ENCODE measurements at places on chromosomes 12 and 14.

GRCh38 chr14:36517242-36518030 lies 2.6 kb downstream of the NKX2-1 start:
- peak; percentile 20 for DNase-seq

- DNase-seq: no peak
Measured at GRCh38 chr12:14621826-14622225, 54.1 kb upstream of the PLBD1 start.

GRCh38 chr12:122994140-122994675 lies 13.7 kb downstream of the ARL6IP4 start:
- no peak for DNase-seq

DNA sequence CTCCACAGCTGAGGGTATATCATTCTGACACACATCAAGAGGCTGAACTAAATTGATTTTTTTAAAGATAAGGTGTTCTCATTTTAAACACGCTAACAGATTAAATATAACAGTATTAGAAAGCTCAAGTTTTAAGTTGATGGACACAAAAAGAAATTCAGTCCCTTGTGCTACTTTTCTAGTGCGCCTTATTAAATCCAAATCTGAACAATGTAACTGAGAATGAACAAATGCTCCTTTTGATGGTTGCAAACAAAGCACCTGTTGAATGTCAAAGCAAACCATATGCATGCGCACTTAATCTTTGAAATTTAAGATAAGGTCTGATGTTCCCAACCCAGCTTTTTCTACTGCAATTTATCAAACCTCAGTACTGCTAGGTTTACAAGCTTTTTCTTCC lies 401.9 kb downstream of the PAWR start:
- no peak for DNase-seq

GRCh38 chr12:48800457-48800856 lies 11.6 kb upstream of the ADCY6 start:
- DNase-seq: no peak

- DNase-seq: no peak
Measured at GRCh38 chr14:76941946-76942805, 86.3 kb downstream of the IRF2BPL start.

- DNase-seq: no peak
Measured at GRCh38 chr12:51793201-51793600, 55.3 kb downstream of the FIGNL2 start.

GRCh38 chr12:76455582-76456345 lies 103.8 kb downstream of the OSBPL8 start:
- no peak for DNase-seq

GRCh38 chr14:75967866-75968265 lies 13.9 kb downstream of the TGFB3 start:
- no peak for DNase-seq

DNA sequence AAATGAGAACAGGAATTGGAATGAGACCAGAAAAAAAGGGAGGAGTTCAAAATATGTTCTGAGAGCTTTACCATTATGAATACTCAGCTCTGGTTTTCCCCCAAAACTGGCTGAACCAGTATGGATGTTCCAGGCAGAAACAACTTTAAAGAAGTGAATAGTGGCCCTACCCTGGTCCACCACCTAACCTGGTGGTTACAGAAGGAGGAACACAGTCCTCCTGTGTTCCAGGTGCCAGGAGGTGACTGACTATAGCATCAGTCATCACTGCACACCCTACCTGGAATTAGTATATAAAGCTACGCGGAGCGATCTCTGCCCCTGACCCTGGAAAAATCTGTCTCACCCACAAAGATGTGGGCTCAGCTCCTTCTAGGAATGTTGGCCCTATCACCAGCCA lies at the start of gene A2ML1:
Gene A2ML1 (plus strand): TSS at position 324 of the 400 bp plus-strand sequence. CDS start 31 bp downstream, at position 355.
- DNase-seq: no peak

DNA sequence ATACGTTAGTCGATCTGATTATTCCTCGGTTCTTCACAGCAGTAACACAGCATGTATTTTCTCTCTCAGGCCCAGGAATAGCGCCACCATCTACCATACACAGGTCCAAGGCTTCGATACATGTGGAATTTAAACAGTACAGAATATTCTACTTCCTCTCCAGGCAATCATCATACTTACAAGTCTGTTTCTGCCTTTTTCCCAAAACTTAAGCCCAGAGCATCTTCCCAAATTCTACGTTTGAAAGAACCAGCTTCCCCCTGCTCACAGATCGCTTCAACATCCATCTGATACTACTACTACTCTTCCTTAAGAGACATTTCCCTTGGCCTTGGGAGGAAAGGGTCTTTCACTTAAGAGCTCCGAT lies 626 bp downstream of the TXNDC16 start:
- no peak for DNase-seq

DNA sequence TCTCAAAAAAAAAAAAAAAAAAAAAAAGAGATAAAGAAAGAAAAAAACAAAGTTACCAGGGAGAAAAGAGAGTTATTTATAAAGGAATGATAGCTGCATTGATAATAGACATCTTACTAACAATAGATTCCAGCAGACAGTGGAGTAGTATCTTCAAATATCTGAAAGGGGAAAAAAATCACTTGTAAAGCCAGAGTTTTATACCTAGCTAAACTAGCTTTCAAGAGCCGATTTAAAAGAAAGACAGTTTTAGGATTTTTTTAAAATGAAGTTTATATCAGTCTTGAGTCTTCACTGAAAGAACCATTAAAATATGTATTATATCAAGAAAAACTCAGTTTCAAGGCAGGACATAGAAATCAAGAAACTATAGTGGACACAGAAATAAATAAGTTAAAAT lies 262.4 kb downstream of the ZFP36L1 start:
- no peak for DNase-seq

GRCh38 chr14:61380984-61381383 lies 59.6 kb downstream of the PRKCH start:
- DNase-seq: no peak

DNA sequence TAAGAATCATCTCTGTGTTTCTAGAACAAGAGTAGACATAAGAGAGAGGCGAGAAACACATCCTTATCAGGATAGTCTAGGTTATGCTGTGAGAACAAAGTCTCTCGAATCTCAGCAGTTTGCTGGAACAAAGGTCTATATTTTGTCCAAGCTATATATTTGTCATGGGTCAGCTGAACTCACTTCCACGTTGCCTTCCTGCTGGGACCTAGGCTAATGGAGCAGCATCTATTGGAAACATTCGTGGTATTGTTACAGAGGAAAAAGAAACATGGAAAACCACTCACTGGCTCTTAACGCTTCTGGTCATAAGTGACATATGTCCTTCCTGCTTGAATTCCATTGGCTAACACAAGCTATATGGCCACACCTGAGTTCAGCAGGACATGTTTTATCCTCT lies 112.6 kb upstream of the DYRK2 start:
- no peak for DNase-seq

DNA sequence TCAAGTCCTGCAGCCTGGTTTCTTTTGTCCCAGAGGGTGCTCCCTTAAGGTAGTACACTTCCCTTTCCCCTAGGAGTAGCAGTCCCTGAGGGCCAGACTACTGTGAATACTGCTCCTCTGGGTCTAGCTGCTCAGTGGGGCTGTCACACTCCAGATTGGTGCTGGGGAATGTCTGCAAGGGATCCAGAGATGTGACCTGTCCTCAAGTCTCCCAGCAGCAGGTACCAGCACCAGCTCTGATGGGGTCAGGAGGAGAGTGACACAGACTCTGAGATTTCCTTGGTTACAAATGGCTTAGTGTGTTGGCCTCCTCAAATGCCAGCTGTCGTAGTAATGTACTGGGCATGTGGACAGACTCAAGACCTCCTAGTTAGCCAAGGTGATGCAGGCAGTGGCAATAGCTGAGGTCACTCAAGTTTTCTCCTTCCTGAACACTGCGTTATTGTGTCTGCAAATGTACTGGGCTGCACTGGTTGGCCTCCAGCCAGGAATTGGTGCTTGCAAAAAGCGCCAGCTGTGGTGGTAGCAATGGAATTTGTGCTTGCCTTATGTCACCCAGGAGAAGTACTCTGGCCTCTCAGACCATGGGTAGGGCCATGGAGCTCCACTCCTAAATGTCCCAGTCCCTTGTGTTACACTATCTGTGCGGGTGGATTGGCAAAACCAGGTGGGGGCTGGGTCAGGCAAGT lies 36.4 kb upstream of the AEBP2 start:
- DNase-seq: no peak

DNA sequence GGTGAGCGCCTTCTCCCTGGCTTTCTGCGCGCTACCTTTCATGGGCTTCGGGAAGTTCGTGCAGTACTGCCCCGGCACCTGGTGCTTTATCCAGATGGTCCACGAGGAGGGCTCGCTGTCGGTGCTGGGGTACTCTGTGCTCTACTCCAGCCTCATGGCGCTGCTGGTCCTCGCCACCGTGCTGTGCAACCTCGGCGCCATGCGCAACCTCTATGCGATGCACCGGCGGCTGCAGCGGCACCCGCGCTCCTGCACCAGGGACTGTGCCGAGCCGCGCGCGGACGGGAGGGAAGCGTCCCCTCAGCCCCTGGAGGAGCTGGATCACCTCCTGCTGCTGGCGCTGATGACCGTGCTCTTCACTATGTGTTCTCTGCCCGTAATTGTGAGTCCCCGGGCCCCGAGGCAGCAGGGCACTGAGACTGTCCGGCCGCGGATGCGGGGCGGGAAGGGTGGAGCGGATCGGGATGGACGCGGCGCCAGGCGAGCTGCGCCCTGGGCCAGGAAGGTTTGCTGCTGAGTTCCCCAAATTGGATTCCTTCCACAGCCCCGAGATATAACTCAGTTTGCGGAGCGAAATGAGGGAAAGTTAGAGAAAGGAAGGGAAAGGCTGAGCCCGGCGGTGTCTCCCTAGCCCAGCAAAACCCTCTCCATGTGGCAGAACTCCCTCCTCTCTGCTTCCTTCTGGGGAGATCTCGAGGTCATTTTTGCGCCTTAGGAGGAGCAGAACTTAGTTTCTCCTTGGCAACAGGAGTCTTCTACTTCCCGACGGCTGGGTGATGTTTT lies 972 bp downstream of the PTGDR start:
- no peak for DNase-seq

GRCh38 chr12:131220331-131220685 lies 266.6 kb downstream of the ADGRD1 start:
- DNase-seq: no peak

DNA sequence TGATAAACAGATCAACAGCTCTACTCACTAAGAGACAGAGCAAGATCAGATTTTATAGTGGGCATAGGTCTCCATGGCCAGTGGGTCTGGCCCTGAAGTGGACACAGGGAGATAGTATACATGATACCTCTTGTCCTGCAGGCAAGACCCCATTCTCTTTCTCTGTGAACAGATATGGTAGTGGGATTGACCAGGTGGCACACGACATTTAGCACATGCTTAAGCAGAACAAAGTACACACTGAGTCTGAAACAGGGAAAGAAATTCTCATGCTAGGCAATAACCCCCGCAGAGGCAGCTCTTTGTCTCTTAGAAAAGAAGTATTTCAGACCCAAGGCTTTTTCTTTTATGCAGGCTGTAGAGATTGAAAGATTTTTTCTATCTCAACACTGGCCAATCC lies 1331.2 kb downstream of the FSCB start:
- DNase-seq: no peak

- DNase-seq: no peak
Measured at GRCh38 chr12:19830446-19830845, 391.2 kb downstream of the AEBP2 start.

DNA sequence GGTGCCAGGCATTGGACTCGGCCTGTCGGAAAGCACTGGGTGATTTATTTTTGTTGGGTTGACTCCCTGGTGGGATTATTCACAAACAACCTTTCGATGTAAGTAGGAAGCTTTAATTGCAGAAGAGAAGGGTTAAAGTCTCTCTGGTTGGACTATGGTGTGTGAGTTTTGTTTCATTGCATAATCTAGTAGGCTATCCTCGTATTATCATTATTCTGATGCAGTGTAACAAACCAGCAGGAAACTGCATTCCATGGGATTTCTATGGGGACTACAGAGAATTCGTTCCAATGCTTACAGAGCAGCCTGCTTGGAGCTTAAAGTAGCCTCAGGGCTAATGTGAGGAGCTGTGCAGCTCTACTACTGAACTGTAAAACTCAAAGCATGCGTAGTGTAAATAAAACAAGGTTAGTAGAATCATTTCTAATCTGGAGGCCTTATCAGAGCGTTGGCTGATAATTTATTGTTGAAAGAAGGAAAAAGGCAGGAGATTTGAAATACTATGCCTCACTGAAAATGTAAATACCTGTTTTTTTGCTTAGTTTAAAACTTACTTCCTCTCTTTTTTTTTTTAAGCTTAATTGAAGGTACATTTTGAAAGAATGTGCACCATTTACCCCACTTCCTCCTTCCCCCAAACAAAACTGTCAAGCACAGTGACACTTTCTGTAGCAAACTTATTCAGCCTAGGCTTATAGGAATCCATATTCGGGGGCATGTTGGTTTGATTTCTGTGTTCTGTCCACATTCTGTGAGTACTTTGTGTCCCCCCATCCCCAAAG lies 226.7 kb downstream of the NPAS3 start:
- no peak for DNase-seq

GRCh38 chr12:13179211-13180074 lies 17.1 kb upstream of the EMP1 start:
- no peak for DNase-seq

GRCh38 chr14:76937181-76938091 lies 91.1 kb downstream of the IRF2BPL start:
- DNase-seq: no peak

DNA sequence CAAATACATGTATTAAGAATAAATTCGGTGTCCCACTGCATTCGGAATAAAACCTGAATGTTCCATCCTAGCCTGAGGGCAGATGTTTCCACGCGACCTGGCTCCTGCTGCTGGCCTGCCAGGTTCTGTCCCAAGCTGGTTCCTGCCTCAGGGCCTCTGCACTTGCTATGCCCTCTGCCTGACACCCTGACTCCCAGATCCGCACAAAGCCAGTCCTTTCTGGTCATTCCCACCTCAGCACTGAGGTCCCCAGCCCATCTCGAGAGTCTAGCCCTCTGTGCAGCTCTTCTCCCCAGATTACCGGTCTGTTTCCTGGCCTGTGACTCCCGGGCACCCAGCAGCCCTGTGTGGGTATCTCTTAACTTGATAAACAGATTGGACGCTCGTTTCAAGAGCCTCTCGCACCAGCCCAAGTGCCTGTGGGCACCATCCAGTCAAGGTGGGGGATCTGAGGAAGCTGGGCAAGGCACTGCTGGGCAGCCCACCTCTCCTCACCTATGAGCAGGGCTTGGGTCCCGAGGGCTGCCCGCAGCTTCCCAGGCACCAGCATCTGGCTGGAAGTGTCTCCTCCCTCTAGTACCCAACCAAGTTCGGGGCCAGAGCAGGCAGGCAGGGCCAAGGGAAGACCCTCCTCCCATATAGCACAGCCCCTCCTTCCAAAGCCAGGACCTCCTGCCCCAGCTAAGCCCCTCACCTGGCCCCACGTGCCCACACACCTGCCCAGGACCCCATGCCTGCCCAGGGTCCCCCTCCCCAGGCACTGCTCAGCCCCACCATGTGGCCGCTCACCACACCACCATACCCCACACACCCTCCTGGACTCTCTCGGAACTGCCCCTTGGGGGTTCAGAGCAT lies 132.2 kb downstream of the NCOR2 start:
- no peak for DNase-seq

GRCh38 chr12:49648712-49649003 lies 25.3 kb downstream of the PRPF40B start:
- no peak for DNase-seq

- no peak for DNase-seq
Measured at GRCh38 chr12:100141666-100141997, 1.0 kb downstream of the BLTP3B start.

Data from 8988T (cell line).